ENCODE measurements at places on chromosomes 12 and 14.

DNA sequence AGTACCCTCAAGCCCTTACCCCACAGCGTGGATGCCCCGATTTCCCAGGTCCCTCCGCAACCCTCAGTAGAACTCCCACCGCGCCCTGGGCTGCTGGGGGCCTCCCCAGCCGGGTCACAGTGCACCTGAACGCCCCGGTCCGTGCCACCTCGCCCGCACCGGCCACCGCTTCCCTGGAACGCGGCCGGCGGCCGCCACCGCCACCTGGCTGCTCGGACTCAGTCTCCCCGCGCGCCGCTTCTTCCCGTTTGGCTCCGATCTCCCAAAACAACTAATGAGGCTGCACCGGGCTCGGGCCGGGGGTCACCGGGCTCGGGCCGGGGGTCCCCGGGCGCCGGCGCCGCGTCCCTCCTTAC lies 1.0 kb downstream of the ITPK1 start:
- no peak for DNase-seq

GRCh38 chr12:48423171-48423570 lies 49.2 kb upstream of the ANP32D start:
- DNase-seq, result no peak

- no peak for DNase-seq
Observed at GRCh38 chr12:19144985-19145384, 15.5 kb downstream of the PLEKHA5 start.

DNA sequence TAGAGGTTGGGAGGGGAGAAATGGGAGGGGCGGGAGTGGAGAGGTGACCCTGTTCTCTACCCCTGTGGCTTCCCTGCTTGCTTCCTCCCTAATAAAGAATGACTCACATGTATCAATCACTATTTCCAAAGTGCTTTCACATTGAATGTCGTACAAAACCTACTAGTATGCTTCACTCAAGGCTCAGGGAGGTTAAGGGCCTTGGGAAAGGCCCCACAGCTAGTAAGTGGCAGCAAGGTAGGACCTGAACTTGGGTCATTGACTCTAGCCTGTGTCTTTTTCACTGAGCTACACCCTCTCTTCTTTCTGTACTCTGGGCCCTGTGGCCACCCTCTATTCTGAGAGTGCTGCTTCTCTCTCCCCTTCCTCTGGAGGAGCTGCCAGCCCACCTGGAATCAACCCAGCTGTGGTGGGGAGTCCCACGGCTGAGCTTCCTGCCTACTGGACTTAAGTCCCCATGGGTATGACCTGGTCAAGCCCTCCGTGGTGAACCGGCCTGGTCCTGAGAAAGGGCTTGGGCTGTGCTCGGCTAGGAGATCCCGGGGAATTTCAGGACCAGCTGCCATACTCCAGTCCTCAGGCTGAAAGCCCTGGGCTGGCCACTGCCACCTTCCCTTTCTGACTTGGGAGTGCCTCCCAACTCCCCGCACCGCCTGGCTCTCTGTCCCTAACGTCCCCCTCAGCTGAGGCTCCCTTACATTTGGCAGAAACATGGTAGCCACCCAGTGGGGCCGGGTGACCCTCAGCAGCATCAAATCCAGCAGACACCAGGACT lies 13.0 kb downstream of the SLC48A1 start:
- DNase-seq, result no peak

DNA sequence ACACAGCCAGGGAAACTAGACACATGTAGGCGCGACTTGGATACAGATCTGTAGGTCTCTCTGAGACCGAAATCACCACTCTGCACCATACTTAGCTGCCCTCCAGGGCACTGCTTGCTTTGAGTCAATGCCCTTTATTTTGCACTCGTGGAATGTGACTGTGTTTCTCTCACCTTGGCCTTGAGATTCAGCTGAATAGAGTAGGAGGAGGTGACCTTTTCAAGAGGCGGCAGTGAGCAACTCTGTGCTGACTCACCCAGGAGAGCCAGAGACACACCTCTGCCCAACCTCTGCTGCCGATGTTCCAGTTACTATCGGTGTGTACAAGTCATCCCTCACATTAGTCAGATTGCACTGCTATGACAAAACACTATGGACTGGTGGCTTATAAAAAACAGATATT lies 583.4 kb downstream of the VRK1 start:
- DNase-seq, result peak; percentile 46

GRCh38 chr12:110351119-110351518 lies 52.4 kb downstream of the ANAPC7 start:
- no peak for DNase-seq

- DNase-seq, result no peak
Observed at GRCh38 chr14:29216268-29217232, 450.0 kb downstream of the FOXG1 start.

DNA sequence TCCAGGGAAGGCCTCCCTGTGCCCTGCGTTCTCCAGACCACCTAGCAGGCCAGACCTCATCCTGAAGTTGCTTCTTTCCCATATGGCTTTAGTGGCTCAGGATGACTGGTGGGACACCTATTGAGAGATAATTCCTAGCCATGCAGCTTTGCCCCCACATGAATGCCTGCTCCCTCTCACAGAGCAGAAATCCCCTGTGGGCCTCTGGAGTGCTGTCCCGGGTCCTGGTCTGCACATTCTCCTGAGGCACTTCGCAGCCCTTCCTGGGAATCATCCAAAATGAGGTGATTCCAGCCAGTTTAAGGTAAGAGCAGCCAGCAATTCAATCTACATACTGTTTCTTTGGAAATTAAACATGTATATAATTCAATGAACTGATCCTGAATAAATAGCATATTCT lies 135.9 kb downstream of the GPR65 start:
- DNase-seq, result no peak

DNA sequence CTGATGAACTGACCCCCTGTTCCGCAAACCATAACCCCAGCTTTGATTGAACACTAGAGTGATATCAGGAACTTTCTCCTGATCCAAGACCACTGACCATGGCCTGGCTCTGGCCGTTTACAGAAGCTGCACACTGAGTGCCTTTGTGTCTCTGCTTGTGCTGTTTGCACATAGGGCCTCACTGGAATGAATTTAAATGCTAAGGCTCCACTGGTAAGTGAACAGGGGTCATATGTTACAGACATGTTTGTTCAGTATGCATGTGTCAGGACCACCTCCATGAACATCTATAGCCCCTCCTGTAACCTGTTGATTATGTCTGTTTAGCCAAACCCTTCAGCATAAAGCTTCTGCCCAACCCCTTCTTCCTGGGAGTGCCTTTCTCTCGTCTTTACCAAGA lies 1239.8 kb downstream of the TMEM121 start:
- DNase-seq, result no peak

DNA sequence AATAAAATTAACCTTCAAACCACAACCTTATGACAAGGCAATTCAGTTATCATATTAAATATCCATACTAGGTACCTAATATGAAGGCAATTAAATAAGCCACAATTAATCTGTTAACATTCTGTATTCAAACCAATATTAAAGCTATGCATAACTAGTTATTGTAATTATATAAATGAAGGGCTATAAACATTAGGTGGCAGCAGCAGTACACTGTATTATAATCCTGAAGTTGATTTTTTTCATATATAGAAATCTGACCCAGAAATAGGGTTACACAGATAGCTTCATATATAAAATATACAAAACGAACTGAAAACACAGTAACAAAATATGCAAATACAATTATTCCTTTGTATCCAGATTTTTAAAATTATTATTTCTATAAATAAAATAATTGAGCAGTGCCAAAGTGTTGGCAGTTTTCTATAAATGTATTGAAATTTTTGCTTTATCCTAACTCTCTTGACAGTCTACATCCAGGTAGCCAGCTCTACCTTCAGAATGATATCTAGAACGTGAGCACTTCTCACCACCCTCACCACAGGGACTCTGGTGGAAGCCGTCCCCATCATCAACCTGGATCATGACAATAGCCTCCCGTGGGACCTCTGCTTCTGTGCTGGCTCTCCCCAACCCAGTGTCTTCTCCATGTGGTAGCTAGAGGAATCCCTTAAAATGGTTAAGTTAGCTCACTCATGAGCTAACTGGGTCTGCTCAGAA lies 136.2 kb downstream of the MED13L start:
- DNase-seq, result no peak

- DNase-seq, result no peak
Observed at GRCh38 chr14:94885481-94886155, 115.7 kb upstream of the GSC start.

DNA sequence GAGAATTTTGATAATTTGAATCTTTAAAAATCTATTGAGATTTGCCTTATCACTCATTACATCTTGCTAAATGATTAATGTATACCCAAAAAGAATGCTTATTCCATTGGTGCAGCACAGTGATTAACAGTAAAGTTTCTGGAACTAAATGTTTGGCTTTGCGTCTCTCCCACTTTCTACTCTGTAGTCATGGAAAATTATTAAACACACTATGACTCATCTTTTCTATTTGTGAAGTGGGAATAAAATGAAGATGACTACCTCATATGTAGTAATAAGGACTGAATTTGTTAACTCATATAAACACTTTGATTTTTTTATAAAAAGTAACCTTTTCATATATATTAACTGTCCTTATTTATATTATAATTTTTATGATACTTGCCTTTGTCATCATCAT lies 118.1 kb downstream of the RERGL start:
- DNase-seq, result no peak

- no peak for DNase-seq
Observed at GRCh38 chr12:47377414-47378221, 297.9 kb upstream of the AMIGO2 start.

GRCh38 chr12:129927316-129927900 lies 23.6 kb upstream of the TMEM132D start:
- DNase-seq, result no peak

DNA sequence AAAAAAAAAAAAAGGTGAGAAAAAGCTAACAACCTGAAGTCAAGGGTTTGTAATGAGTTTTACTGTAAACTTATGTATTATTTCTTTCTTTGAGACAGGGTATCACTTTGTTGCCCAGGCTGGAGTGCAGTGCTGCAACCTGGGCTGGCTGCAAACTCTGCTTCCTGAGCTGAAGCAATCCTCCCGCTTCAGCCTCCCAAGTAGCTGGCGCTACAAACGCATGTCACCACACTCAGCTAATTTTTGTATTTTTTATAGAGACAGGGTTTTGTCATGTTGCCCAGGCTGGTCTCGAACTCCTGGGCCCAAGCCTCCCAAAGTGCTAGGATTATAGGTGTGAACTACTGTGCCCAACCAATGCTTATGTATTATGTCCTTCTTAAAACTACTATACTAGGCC lies 9.2 kb downstream of the ATF7 start:
- DNase-seq, result no peak

DNA sequence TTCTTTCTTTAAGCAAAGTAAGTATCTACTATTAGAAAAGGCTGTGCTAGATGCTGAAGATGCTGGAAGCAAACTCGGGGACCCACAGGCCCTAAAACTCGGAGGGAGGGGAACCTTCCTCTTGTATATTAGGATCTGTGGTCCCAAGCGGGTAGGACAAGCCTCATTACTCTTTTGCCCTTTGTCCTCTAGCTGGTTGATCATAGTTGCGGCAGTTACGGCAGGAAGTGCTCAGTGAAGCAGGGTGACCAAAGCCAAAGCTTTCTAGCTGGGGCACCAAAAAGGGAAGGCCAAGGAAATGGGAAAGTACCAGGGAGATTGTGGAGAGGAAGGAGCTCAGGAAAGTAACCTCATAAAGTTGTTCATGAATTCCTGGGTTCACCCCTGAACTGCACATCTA lies 76.3 kb downstream of the SCFD1 start:
- DNase-seq, result no peak

- no peak for DNase-seq
Observed at GRCh38 chr14:86790408-86791364, 1202.3 kb downstream of the GALC start.

DNA sequence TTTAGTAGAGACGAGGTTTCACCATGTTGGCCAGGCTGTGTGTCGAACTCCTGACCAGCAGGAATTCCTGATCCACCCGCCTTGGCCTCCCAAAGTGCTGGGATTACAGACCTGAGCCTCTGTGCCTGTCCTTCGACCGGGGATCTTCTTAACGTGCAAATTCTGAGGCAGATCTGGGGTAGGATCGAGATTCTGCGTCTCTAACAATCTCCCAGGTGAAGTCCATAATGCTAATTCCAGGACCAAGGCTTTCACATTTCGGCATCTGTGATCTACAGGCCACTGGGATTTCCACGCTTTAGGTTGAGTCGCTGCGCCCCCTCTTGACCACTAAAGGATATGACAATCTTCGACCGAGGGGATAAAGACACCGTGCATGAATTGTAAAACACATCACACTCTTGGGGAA lies 24.8 kb downstream of the FOS start:
- peak; percentile 17 for DNase-seq

DNA sequence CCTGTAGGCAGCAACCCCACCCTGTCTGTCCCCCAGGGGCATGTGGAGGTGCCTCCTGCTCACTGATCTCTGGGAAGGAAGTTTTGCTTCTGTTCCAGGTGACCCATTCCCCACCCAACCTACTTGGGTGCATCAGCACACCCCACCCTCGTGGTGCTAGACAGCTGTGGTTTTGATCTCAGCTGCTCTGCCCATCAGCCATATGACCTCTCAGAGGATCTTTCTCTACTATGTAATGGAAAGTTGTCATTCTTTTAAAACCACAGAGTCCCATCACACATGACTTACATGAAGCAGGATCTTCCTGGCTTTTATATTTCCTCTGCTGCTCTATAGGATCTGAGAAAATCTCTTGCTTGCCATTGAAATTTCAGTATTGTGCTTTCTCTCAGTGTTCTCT lies 13.5 kb upstream of the KRT82 start:
- DNase-seq, result no peak

GRCh38 chr12:12007713-12008231 lies 63.0 kb upstream of the BCL2L14 start:
- DNase-seq, result no peak

- no peak for DNase-seq
Observed at GRCh38 chr14:90484291-90484690, 87.5 kb downstream of the CALM1 start.

DNA sequence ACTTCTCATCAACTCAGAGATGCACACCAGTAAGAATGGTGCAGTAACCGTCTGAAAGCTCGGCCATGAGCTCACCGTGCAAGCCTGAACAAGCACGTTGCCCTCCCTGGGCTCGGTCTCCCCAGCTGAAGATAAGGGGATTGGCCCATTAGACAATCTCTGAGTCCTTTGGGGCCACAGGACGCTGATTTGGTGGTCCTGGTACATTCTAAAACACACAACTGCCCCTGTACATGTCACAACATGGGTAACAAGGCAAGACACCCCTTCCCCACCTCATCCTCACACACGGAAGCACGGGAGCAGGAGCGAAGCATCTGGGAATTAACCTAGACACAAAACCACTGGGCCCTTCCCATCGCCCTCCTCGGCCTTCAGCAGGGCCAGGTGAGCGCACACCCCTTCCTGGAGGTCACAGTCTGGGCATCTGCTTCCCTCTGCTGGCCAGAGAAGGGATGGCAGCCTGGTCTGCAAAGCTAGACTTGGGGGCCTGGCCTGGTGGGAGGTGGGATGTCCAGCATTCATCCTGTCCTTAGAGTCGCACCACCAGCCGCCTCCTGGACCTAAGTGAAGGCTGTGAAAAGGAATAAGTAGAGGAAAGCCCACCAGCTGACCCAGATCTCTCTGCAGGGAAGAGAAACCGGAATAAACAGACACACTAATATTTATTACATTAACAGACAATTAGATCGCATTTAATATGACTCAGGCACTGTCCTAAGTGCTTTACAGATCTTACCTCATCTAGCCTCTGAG lies 18.9 kb upstream of the SMUG1 start:
- peak; percentile 39 for DNase-seq

All from stimulated activated CD4-positive, alpha-beta T cell treated with anti-CD3 and anti-CD28 coated beads, Interleukin-15, amount 100 ng/mL, for 1 hour (primary cell).